Stimulated activated CD8-positive, alpha-beta memory T cell treated with anti-CD3 and anti-CD28 coated beads, Interleukin-15, amount 100 ng/mL, for 4 hours (primary cell): ENCODE measurements at places on chromosomes 5 and 9.

GRCh38 chr5:1416856-1417469 lies 28.3 kb downstream of the SLC6A3 start:
- DNase-seq = no peak

GRCh38 chr5:112279082-112279481 lies 140.0 kb downstream of the EPB41L4A start:
- DNase-seq = no peak

DNA sequence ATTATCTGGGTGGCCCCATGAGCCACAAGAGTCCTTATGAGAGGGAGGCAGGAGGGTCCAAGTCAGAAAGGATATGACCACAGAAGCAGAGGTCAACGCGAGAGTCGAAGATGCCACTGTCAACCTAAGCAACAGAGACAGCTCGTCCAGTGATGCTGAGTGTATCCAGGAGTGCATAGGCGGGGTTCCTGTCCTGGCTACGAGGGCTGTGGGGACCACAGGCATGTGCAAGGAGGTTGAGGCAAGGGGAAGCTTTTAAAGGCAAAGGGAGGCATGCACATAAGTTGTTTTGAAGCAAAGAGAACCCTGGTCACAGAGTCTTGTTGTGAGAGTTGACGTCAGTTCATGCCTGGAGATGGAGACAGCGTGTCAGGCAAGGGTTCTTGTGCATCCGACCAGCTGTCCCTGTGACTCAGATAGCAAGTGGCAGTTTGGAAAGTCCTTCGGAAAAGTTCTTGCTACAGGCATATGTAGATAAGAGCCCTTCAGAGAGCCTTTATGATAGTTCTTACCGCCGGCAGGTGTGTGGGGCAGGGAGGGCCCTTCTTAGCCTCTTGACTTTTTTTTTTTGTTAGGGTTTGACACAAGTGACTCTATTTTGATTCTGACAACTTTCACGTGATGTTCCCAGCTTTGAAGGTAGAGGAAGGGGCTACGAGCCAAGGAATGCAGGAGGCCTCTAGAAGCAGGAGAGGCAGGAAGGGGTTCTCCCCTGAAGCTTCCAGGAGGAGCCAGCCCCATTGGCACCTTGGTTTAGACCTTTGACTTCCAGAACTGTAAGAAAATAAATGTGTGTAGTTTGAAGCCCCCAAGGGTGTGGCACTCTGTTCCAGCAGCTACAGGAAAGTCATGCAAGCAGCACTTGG lies 66.0 kb upstream of the FCN1 start:
- no peak for DNase-seq

GRCh38 chr5:59204114-59204897 lies 621.4 kb downstream of the RAB3C start:
- DNase-seq = no peak

DNA sequence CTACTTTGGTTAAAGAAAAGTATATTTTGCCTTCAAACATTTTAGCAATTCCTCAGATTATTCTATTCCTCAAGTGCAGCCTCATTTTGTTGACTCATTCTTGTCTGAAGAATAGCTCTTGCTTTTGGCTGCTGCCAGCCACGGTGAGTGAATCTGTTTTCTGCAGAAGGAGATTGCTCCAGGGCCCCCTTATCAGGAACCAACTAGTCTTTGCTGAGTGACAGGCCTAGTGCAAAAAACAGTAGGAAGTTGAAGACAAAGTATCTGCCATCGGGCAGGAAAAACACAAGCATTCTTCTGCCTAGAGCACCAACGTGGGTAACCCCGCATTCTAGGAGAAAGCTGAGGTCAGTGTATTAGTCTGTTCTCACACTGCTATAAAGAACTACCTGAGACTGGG lies 42.3 kb downstream of the ZNF883 start:
- DNase-seq = no peak

- DNase-seq = no peak
These were observed 590.0 kb upstream of the ZNF608 start for GRCh38 chr5:125336401-125336800.

GRCh38 chr5:14463629-14464028 lies 118.0 kb upstream of the OTULINL start:
- DNase-seq = no peak

- DNase-seq = no peak
These were observed 9.6 kb upstream of the SSBP2 start for GRCh38 chr5:81760521-81760920.

DNA sequence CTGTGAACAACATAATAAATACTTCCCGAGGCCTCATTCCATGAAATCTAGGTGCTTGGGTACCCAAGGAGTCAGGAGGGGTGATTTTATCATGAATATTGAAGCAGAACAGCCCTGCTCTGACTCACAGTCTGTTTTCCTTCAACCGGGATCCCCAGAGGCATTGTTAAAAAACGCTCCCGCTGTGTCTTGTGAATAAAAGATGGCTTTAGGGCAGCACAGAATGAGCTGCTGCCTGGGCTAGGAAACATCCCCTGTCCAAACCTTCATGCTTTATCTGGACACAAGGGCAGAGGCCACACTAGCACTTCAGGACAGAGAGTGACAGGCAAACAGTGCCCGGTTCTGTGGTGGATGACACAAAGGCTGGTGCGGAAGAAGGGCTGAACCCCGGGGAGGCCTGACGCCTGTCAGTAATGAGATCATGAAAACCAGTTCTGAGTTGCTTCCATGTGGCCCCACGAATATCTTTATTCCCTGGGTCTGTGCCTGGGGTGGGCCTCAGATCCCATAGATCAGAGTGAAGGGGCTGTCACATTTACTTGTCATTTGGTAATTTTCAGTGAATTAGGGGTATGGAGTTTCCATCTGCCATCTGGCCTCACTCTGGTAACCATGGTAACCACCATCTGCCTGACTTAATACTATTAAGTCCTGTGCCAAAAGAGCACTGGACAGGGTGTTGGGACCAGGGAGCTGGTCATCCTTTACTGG lies 2.6 kb downstream of the IGFBPL1 start:
- DNase-seq = no peak

DNA sequence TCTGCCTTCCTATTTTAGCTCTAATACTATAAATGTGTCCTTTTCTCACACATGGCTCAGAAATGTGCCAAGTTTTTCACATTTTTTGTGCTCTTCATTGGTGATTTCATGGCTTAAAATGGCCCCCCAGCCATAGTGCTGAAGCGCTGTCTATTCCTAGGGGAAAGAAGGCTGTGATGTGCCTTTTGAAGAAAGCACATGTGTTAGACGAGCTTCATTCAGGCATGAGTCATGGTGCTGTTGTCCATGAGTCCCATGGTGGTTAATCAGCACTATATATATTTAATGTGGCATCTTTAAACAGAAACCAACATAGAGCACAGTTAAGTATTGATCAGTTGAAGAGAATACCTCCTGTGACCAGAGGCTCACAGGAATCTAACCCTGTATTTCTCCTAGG lies 55.8 kb downstream of the PDE8B start:
- DNase-seq = no peak

- no peak for DNase-seq
These were observed 10.6 kb downstream of the PLEKHG4B start for GRCh38 chr5:102411-103043.

GRCh38 chr5:179314606-179315355 lies 30.5 kb downstream of the ADAMTS2 start:
- DNase-seq = no peak

DNA sequence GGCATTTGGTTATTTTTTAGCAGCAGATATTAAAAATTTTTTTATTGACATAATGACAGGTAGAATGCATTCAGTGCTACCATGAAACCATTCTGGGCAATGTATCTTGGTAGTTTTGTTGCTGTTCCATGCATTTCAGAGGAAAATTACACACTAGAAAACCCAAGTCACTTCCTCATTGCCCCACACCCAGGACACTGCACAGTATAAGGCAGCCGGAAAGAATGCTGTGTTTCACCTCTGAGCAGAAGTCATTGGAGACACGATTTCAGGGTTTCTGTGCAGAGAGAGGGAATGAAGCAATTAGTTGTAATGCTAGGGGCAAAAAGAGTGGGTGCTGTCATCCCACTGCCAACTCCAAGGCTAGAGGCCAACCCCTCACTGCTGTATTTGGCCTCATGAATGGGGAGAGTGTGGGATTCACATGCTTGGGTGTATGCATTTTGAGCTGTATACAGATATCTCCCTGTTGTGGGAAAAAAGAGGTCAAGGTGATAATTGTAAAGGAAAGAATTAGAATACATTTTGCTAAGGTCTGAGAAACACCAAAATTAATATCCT lies 290.5 kb downstream of the BNC2 start:
- DNase-seq = no peak

DNA sequence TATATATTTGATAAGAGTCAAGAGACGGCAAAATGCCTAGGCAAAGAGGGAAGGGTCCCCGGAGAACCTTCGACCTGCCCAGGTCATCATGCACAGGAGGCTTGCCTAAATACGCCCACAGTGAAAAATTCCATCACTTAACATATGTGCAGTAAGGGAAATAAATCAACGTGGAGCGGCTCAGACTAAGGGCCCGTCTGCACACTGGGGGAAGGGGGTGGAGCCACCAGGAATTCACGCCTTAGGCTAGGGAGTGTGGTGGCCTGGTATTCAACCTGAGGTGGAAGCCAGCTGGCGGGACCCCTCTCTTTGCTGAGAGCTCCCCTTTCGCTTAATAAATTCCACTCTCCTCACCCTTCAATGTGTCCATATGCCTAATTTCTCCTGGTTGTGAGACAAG lies 8.3 kb downstream of the PTBP3 start:
- DNase-seq = no peak

DNA sequence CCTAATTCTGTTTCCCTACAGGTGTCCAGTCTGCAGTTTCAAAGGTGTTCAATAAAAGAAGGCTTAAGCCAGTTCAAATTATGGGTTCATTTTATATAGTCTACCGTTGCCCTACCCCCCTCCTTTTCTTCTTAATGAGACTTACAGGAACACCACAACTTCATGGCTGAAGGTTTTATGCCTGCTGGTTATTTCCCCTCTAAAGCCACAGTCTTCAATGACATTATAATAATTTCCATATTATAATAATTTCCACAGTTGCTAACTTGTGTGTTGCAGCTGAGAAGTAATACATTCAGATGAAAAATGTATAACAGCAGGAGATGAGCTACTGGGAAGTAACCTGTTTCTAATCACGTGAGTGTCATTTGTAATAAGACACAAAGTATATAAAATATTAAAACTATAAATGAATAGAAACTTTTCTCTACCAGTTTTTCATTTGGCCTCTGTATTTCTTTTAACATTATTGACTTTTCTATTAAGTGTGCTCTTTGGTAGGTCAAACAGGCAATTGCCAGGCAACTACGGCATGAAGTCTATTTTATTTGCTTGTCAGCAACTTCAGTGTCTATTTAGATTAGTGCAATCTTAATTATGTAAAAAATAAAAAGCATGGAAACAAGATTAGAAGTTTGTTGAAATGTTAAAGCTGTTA lies 120.5 kb upstream of the HMHB1 start:
- no peak for DNase-seq

- no peak for DNase-seq
These were observed 143.2 kb upstream of the TRIM32 start for GRCh38 chr9:116543731-116544400.

GRCh38 chr9:98795970-98796363 lies 388 bp downstream of the ANKS6 start:
- DNase-seq = no peak

DNA sequence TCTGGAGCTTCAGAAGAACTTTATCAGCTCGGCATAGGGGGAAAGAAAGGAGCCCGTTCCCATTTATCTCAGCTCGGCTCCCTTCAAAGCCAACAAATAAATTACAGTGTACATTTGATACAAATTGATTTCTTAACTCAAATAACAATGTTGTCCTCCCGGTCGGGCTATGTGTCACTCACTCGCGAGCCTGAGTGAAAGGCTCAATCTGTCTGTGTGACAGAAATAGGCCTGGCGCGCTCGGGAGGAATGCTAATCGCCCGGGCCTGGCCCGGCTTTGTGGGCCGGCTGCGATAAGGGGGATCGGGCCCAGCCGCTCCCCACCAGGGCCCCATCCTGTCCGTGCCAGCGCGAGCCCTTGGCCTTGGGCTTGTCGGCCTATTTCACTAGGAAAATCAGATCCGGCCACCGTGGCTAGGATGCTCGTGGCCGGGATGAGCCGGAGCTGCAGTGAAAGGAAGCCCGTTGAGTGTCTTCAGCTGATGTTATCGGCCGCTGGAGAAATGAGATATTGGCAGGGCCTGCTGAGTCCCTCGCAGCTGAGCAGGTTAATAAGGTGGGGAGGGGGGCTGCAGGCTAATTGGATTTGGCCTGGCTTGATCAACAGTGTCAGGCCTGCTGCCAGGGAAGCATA lies 258.7 kb downstream of the IRX1 start:
- DNase-seq = no peak

DNA sequence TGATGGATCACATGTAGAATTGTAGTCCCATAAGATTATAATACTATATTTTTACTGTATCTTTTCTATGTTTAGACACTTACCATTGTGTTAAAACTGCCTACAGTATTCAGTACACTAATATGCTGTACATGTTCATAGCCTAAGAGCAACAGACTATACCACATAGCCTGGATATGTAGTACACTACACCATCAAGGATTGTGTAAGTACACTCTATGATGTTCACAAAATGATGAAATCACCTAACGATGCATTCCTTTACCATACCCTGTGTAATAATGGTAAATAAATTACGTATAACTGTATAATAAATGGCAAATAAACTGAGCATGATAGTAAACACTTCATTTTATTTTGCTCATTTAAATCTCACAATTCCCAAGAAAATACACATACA lies 60.3 kb downstream of the RICTOR start:
- no peak for DNase-seq
